H1 (cell line): ENCODE measurements at places on chromosomes 4 and X. TPM values are rescaled to one million over a fixed set of nuclear protein-coding genes. Genes with fewer than 3 reads are reported as not detected.

DNA sequence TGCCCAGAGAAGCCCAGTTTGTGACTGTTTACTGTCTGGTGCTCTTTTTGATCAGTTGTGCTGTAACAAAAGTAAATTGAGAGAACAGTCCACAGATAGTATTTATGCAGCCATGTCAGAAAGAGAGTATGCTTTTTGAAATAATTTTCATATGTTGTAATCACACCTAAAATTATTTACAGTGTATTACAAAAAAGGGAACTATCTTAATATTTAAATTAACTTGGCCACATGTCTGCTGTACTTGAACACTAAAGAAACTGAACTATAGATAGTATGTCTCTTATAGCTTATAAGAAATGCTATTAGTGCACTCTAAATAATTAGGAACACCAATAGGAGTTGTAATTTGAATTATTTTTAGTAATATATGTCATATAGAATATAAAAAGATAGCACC is 30.2 kb downstream of the KIAA0232 start:
- DNase-seq = no peak
- H3K27ac ChIP-seq = no peak overlapping the region
- no peak overlapping the region for H3K4me3 ChIP-seq
- no peaks in the 10 kb centered on the region for H3K36me3 ChIP-seq

DNA sequence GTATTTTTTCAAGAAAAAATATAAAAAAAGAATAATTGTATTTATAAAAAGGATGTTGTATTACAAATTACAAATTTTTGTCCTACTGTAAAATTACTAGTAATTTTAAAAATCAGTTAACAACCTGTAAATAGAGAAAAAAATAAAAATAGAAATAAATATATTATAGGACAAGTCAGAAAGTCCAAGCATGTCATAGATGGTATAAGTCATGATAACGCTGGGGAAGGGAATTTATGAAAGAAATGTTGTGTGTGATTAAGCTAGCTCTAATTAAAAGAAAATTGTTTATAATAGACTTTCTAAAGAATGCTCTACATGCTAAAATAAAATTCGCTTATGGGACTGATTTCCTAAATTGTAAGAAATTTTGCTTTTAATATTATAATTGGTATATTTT is 2329.9 kb downstream of the ARAP2 start:
- DNase-seq = no peak
- H3K27me3 ChIP-seq = no peaks in the 10 kb centered on the region
- no peak overlapping the region for H3K4me3 ChIP-seq
- peaks cover 6% of the 10 kb centered on the region; the same call in 1 of the 2 replicates for H3K36me3 ChIP-seq

- H3K36me3 ChIP-seq = no peaks in the 10 kb centered on the region
- no peaks in the 10 kb centered on the region; the same call in 1 of the 2 replicates for H3K4me1 ChIP-seq
- no peak for DNase-seq
- H3K27ac ChIP-seq = no peak overlapping the region
- H3K27me3 ChIP-seq = no peaks in the 10 kb centered on the region
Observed at GRCh38 chrX:110180176-110180927, 137.5 kb downstream of the AMMECR1 start.

- H3K36me3 ChIP-seq = no peaks in the 10 kb centered on the region
- no peak overlapping the region for H3K27ac ChIP-seq
- DNase-seq = no peak
- no peaks in the 10 kb centered on the region for H3K4me1 ChIP-seq
Observed at GRCh38 chr4:4625488-4625887, 83.6 kb upstream of the STX18 start.

DNA sequence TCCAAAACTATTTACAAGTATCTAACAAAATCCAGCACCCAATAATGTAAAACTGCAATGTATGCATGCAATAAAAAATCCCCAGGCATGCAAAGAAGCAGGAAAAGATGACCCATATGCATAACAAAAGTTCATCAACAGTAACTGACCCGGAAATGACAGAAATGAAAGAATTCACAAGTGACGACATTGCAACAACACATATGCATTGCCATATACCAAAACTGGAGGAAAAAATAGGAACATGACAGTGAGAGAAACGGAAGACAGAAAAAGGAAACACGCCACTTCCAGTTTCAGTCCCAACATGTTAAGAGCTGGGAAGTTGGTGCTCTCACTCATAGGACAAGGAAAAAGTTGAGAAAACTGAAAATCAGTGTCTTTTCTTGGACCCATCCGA is 154.6 kb downstream of the EVC2 start:
- H3K4me1 ChIP-seq = no peaks in the 10 kb centered on the region
- H3K4me3 ChIP-seq = no peak overlapping the region
- H3K27me3 ChIP-seq = no peaks in the 10 kb centered on the region
- no peaks in the 10 kb centered on the region for H3K36me3 ChIP-seq
- no peak overlapping the region for H3K27ac ChIP-seq

- H3K27ac ChIP-seq = no peak overlapping the region
- DNase-seq = no peak
- no peak overlapping the region for H3K4me3 ChIP-seq
- no peaks in the 10 kb centered on the region for H3K4me1 ChIP-seq
Observed at GRCh38 chr4:82362565-82362964, 11.2 kb downstream of the HNRNPD start.

GRCh38 chr4:111905511-111905910 is 239.7 kb upstream of the FAM241A start:
- no peaks in the 10 kb centered on the region for H3K4me1 ChIP-seq
- no peak for DNase-seq
- no peak overlapping the region for H3K27ac ChIP-seq
- H3K4me3 ChIP-seq = no peak overlapping the region

- no peak overlapping the region for H3K4me3 ChIP-seq
- H3K27me3 ChIP-seq = no peaks in the 10 kb centered on the region
- no peaks in the 10 kb centered on the region for H3K36me3 ChIP-seq
- no peak for DNase-seq
Observed at GRCh38 chrX:68574240-68574639, 73.2 kb upstream of the STARD8 start.

- no peaks in the 10 kb centered on the region for H3K36me3 ChIP-seq
- DNase-seq = no peak
- no peak overlapping the region for H3K27ac ChIP-seq
- H3K4me3 ChIP-seq = no peak overlapping the region
- no peaks in the 10 kb centered on the region for H3K4me1 ChIP-seq
Observed at GRCh38 chrX:102958794-102959193, 21.7 kb downstream of the RAB40AL start.

DNA sequence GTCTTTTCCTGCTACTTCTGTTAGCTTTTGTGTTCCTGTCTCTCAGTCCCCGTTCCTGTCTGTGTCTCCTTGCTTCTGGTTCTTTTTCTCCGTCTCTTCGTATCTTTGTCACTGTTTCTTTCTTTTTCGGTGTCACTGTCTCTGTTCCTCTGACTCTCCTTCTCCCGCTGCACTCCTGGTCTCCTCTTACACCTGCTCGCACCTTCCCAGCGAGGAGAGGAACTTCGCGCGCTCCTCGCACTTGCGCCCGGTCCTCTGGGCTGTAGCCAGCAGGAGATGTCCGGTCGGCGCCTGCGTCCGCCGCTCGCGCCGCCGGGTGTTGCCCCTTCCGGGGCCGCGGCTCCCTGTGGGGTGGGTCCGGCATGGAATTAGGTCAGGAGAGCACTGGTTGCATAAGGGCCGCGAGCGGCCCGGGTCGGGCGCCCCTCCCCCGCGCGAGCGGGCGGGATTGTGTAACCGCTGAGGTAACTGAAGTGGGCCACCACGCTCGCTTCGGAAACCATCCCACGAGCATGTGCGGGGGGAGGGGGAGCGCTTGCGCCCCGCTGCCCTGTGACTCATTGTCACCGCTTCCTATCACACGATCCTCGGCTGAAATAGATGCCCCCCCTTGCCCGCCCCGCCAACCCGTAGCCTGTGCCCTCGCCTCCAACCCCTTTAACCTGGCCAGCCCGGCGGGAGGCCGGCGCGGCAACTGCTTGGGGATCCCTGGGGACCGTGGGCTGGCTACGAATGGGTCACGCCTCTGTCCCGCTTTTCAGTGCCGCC is 1.6 kb downstream of the LONRF3 start:
- H3K27ac ChIP-seq = no peak overlapping the region
- H3K27me3 ChIP-seq = peaks cover 75% of the 10 kb centered on the region
- DNase-seq = no peak
- no peaks in the 10 kb centered on the region for H3K36me3 ChIP-seq

DNA sequence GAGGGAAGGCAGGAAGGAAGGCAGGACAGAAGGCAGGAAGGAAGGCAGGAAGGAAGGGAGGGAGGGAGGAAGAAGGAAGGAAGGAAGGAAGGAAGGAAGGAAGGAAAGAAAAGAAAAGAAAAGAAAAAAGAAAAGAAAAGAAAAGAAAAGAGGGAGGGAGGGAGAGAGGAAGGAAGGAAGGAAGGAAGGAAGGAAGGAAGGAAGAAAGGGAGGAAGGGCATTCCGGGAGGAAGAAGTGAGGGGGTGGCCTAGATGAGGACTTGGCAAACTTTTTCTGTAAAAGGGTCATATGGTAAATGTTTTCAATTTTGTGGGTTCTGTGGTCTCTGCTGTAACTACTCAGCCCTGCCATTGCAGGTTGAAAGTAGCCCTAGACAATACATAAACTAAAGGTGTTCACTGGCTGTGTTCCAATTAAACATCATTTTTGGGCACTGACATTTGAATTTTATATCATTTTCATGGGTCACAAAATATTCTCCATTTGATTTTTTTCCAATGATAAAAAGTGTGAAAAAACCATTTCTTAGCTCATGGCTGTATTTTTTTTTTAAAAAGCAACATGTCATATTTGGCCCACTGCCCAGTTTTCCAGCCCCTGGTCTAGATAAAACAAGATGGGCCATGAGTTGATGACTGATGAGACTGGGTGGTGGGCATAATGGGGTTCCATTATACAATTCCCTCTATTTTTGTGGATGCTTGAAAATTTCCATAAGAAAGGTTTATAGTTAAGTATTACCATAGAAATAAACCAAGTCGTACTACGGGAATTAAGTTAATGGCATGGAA is 3.1 kb downstream of the ZNF630 start:
- no peak overlapping the region for H3K27ac ChIP-seq
- no peaks in the 10 kb centered on the region for H3K4me1 ChIP-seq
- H3K36me3 ChIP-seq = no peaks in the 10 kb centered on the region
- no peak overlapping the region for H3K4me3 ChIP-seq
- no peaks in the 10 kb centered on the region for H3K27me3 ChIP-seq

DNA sequence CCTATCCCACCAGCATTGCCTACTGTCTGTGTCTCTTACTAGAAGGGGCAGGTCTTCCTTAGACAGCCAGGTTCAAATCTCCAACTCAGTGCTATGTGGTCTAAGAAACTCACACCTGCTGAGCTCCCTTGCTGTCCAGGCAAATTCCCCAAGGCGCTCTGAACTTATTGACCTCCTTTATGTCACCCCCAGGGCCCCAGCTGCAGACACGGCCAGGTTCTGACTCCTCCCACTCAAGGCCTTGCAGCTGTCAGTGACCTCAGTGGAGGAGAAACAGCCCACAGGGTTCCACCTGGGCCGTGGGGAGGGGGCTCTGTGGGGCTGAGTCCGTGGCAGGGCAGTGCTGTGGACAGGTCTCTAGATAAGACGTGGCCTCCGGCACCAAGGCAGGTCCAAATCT is 42.1 kb upstream of the PSAPL1 start:
- H3K4me3 ChIP-seq = no peak overlapping the region
- no peaks in the 10 kb centered on the region for H3K27me3 ChIP-seq
- no peak overlapping the region for H3K27ac ChIP-seq
- no peaks in the 10 kb centered on the region for H3K4me1 ChIP-seq

DNA sequence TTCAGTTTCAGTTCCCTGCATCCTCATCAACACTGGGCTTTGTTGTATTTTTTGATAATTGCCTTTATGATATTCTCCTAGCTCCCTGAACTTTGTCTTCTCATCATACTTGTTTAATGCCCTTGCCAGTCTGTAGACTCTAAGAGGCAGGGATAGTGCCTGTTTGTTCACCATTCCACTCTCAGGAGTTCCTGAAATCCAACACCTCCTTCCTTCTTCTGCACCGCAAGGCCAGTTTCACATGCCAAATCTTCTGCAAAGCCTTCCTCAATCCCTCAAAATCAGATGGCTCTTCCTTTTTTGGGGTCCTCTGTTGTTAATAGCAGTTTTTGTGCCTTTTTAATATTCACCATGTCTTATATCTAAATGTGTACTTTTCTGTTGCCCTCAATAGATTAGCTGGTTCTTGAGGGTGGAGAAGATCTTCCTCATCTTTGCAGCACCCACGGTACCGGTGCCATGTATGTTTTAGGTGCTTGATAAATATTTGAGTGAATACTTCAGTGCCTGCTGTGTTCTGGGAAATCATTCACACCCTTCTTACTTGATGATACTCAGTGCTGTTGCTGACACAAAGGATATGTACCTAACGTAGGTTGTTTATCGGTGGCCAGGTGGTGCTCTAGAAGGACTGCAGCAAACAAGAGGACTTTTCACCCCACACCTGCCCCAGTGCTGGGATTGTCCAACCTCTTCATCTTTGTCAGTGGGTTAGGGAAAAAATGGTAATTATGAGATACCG is 85.3 kb upstream of the LIMCH1 start:
- no peaks in the 10 kb centered on the region for H3K27me3 ChIP-seq
- H3K4me1 ChIP-seq = no peaks in the 10 kb centered on the region; the same call in 1 of the 2 replicates
- DNase-seq = no peak
- H3K27ac ChIP-seq = no peak overlapping the region

- DNase-seq = no peak
- H3K4me1 ChIP-seq = no peaks in the 10 kb centered on the region
- no peaks in the 10 kb centered on the region for H3K27me3 ChIP-seq
- no peak overlapping the region for H3K4me3 ChIP-seq
Observed at GRCh38 chr4:5399790-5400421, 308.5 kb downstream of the EVC2 start.

GRCh38 chr4:78818530-78819079 is 42.5 kb downstream of the BMP2K start:
- no peak overlapping the region for H3K4me3 ChIP-seq
- no peaks in the 10 kb centered on the region for H3K27me3 ChIP-seq
- no peaks in the 10 kb centered on the region for H3K4me1 ChIP-seq
- no peak overlapping the region for H3K27ac ChIP-seq
- H3K36me3 ChIP-seq = no peaks in the 10 kb centered on the region

GRCh38 chrX:154650221-154650510 is 3.2 kb downstream of the CTAG2 start:
- H3K27ac ChIP-seq = no peak overlapping the region
- H3K4me3 ChIP-seq = no peak overlapping the region
- no peak for DNase-seq
- H3K36me3 ChIP-seq = no peaks in the 10 kb centered on the region

- H3K4me1 ChIP-seq = no peaks in the 10 kb centered on the region
- H3K4me3 ChIP-seq = no peak overlapping the region
- H3K27ac ChIP-seq = no peak overlapping the region
- DNase-seq = no peak
- H3K36me3 ChIP-seq = no peaks in the 10 kb centered on the region
Observed at GRCh38 chr4:96073461-96073860, 233.6 kb downstream of the PDHA2 start.

DNA sequence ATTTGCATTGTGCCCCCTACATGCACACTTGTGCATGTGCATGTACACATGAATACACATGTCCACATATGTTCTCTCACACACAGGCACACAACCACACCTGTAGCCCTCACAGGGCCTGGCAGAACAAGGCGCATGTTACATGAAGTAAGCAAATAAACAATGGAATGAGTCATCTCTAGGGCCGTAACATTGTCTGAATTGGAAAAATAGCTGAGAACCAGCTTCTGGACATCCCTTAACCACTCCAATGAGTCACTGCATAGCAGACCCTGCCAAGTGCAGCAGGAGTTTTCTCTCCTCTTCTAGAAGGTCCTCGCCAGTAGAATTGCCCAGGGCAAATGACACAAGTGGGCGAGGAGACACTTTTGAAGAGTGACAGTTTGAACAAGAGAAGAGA is 66.1 kb downstream of the MAGEA10 start:
- no peak for DNase-seq
- no peak overlapping the region for H3K4me3 ChIP-seq
- H3K36me3 ChIP-seq = no peaks in the 10 kb centered on the region
- no peaks in the 10 kb centered on the region for H3K4me1 ChIP-seq
- H3K27ac ChIP-seq = no peak overlapping the region

SCD5 gene
- total RNA-seq = 0.88 and 1.2 TPM in 2 replicates

CORIN gene
- total RNA-seq = 0.17 and 0.32 TPM in 2 replicates

LNX1 gene
- 3.1 and 3.8 TPM in 2 replicates for total RNA-seq

PLP1 gene
- total RNA-seq = 44.3 and 49.2 TPM in 2 replicates

GLRA3 gene
- not detected in 2 replicates for total RNA-seq

GPM6B gene
- total RNA-seq = 123 and 132 TPM in 2 replicates

SOWAHB gene
- 0.65 and 1.1 TPM in 2 replicates for total RNA-seq
